ENCODE measurements at places on chromosomes 16 and 17. TPM values are rescaled to one million over a fixed set of nuclear protein-coding genes. Genes with fewer than 3 reads are reported as not detected.

Gene CHD9NB
- total RNA-seq = 0.18 TPM

Gene BCAS3
- 10.7 TPM for total RNA-seq

Gene CLEC18C
- 0.13 TPM for total RNA-seq

Gene ZCCHC14
- total RNA-seq = 20.4 TPM

Gene TTLL6
- total RNA-seq = not detected

GRCh38 chr16:2196981-2197511 is 641 bp upstream of the CASKIN1 start:
- no peak for DNase-seq

DNA sequence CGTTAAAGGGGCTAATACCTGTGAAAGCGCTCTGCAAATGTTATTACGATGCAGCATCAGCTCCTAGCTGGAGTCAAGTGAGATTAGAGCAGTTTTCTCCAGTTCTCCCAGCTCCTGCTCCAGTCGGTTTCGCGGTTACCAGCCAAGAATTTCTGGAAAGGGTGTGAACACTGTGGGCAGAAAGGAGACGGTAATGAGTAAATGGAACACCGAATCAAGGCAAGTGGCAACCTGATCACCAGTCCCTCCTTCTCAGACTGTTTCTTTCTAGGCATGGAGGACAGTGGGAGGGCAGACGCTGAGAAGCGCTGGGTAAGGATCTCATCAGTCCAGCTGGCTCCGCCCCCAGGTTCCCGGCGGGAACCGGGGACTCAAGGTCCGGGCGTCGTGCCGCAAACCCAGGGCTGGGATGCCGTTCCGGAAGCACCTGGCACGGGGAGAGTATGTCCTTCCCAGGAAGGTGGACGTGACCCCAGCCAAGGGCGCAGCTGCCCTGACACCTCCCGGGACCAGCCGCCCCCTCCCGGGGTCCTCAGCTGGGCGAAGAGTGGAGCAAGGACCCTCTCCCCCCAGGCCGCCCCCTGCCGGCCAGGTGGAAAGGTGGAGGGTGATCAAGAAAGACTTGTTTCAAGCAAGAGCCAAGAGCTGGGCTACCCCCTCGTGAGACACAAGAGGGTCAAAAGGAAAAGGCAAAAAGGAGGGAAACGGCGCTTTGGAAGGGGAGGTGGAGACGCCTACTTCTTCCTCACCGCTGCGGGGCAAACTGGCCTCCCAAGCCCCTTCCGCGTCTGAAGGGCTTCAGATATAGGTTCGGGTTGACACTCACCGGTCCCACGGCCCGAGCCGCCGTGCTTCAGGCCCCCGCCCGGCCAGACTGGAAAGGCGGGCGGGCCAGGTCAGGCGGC is 481 bp downstream of the MYO19 start:
- DNase-seq = peak; percentile 62

GRCh38 chr16:2223942-2224486 is 623 bp downstream of the E4F1 start:
- peak; percentile 45 for DNase-seq

DNA sequence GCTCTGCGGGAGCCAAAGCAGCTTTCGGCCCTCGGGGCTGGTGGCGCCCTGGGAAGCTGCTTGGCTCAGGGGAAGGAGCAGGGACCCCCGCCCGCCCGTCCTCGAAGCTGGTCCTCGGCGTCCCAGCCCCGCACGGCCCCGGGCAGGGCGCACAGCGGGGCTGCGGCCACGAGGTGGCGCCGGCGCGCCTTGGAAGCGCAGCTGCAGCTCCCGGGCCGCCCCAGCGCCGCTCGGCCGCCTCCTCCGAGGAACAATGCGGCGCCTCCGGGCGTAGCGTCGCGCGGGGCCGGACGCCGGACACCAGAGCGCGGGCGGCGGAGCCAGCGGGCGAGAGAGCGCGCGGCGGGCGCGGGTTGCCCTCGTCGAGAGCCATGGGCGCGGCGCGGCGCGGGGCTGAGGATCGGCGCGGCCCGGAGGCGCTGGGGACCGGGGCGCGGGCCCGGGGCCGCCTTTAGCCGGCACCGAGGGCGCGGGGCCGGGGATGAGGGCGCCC is at the start of gene MGAT5B:
TSS of gene MGAT5B (plus strand) at position 229 of the 493 bp plus-strand sequence. CDS start 626 bp downstream, outside the sequence.
- peak; percentile 53 for DNase-seq

- peak; percentile 96 for DNase-seq
Measured at GRCh38 chr17:8209907-8210760, at the start of gene AURKB. TSS of gene AURKB (minus strand) at chr17:8210575. CDS start at chr17:8210224, 351 bp downstream.

GRCh38 chr16:85507342-85507741 is 105.8 kb upstream of the GSE1 start:
- no peak for DNase-seq

- DNase-seq = peak; percentile 50
Measured at GRCh38 chr16:50166511-50167500, 13.7 kb downstream of the TENT4B start.

GRCh38 chr17:66811683-66812054 is 23.2 kb upstream of the CACNG5 start:
- DNase-seq = no peak

GRCh38 chr17:81519284-81520020 is 6.9 kb upstream of the ACTG1 start:
- no peak for DNase-seq

Data from HepG2 (cell line).